AG04449 (cell line): ENCODE measurements at places on chromosomes 16 and 17.
A peak's percentile ranks its signal among the peaks of the same experiment; 100 is the strongest.

- DNase-seq: no peak
Measured at GRCh38 chr16:89565256-89565505, 4.7 kb downstream of the RPL13 start.

- DNase-seq: no peak
Measured at GRCh38 chr16:3059723-3060242, 5.7 kb upstream of the IL32 start.

DNA sequence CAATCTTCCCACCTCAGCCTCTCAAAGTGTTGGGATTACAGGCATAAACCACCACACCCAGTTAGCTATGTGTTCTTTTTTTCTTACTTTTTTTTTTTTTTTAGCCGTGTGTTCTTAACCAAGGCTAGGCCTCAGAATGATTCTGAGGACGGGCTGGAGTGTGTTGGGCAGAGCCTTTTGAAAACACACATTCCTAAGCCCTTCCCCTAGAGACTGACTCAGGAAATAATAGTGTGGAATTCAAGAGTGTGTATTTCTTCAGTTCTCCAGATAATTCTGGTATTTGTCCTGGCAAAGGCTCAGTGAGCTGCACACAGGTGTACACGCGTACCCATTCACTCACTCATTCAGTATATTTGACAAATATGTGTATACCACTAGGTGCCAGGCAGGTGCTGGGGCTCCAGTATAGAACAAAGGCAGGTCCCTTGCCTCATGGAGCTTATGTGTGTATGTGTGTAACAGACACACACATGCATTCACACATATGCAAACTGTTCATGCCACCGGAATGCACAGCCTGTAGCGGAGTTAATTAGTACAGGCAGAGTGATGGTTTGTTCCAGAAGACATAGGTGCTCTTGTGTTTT is 19.4 kb upstream of the NFATC3 start:
- DNase-seq: peak; percentile 69

GRCh38 chr17:78000341-78000740 is 41.8 kb downstream of the TNRC6C start:
- DNase-seq: peak; percentile 21

GRCh38 chr17:17120294-17120693 is 78.0 kb downstream of the MPRIP start:
- DNase-seq: no peak

- DNase-seq: no peak
Measured at GRCh38 chr16:66416136-66416535, 11.0 kb upstream of the BEAN1 start.

DNA sequence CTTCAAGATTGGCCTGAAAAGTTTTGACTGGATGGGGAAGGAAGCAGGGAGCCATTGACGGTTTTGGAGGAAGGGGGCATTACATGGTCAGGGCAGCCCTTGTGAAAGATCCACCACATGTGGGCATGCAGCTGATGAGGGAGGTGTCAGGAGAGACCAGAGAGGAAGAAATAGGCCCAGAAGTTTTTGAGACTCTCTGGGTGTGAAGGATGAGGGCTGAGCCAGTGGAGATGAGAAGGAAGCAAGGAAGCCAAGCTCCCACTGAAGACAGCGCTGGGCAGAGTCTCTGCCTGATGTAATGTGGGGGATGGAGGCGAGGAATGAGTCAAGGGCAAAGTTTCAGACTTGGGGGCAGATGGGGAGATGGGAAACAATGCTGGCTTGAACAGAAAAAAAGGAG is 530 bp downstream of the CCL17 start:
- no peak for DNase-seq

DNA sequence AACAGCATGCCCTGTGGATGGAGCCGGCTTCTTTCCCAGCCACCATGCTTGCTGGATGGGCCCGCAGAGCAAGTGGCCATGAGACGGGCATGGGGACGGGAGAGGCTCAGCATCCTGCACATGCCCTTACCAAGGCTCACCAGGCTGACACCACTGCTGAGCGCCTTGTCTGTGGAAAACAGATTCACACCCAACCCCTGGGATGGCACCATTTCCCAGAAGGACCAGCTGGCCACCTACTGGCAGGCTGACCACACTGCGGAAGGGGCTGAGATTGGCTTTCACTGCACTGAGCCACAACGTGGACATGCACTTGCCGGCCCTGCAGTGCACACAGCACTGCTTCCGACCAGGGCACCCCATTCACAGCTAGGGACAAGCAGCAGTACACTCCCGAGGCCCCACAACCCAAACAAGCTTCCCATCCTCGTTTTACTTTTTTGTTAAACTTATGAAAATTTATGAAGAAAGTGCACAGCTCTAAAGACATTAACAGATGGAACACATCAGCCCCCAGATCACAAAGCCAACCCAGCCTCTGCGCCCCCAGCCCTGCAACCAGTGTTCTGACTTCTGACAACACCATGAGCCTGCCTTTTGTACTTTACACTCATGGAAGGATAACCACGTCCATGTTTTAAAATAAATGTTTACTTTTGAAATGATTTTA is 13.9 kb upstream of the KRTAP17-1 start:
- no peak for DNase-seq

DNA sequence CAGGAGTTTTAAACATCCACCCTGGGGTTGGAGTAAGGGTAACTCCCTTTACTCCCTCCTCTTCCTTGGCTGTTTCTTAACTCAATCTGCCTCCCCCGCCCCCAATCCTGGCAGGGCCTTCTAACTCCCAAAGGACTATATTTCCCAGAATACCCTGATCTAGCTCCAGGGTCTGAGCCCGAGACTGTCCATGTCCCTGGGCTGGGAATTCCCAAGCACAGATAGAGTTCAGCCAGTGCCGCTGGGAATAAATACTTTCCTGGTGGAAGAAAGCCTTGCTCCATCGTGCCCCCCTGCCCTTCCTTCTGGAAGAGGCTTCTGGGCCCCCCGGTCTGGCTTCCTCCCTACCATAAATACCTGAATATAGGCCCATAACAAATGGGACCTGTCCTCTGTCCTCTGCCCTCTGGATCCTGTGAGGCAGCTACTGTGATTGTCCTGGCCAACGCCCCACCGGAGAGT is 10.2 kb downstream of the BAHCC1 start:
- no peak for DNase-seq

DNA sequence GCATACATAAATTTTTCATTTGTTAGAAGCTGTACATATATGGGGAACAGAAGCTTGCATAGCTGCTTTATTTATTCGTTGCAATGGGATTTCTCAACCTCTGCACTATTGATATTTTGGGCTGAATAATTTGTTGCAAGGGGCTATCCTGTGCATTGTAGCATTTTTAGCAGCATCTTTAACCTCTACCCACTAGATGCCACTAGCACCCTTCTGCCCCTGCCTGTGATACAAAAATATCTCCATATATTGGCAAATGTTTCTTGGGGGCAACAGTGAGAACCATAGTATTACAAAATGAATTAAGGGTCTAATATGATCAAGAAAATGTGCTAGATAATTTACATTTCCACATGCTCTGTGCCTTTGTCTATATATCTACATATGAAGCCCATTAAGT is 1401.0 kb downstream of the CDH11 start:
- DNase-seq: no peak
